Vagina (tissue), 2 donors: ENCODE measurements at places on chromosomes 7 and 10. TPM values are rescaled to one million over a fixed set of nuclear protein-coding genes. Genes with fewer than 3 reads are reported as not detected.

- no peak overlapping the region for H3K4me3 ChIP-seq
- H3K36me3 ChIP-seq: no peaks in the 10 kb centered on the region
- no peaks in the 10 kb centered on the region for H3K27me3 ChIP-seq
- no peak for DNase-seq
- H3K4me1 ChIP-seq: peaks cover 45% of the 10 kb centered on the region
Observed at GRCh38 chr7:77327067-77327931, 88.8 kb downstream of the GSAP start.

DNA sequence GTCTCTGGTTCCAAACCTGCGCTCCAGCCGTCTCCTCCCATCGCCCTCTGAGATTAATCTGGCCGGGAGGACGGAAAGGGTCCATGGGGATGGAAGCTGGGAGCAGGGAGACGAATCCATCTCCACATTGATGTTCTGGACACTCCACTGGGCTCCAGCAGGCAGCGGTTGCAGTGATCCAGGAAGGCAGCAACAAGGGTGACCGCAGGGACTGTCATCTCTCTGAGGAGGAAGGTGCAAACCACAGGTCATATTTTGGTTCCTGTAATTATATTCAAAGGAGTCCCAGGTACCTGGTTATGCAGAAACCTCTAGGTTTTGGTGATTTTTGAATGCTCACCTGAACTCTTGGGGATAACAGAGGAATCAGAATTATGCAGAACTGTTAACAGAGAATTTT lies 54.8 kb downstream of the EVX1 start:
- no peak for DNase-seq
- no peaks in the 10 kb centered on the region for H3K4me1 ChIP-seq
- no peak overlapping the region for H3K4me3 ChIP-seq
- H3K27ac ChIP-seq: no peak overlapping the region

- no peaks in the 10 kb centered on the region for H3K27me3 ChIP-seq
- no peaks in the 10 kb centered on the region for H3K36me3 ChIP-seq
- no peak for DNase-seq
Observed at GRCh38 chr7:156461881-156462665, 178.5 kb upstream of the RNF32 start.

GRCh38 chr7:106818736-106819135 lies 46.3 kb upstream of the PIK3CG start:
- no peak overlapping the region for H3K27ac ChIP-seq
- no peak overlapping the region for H3K4me3 ChIP-seq
- H3K27me3 ChIP-seq: no peaks in the 10 kb centered on the region
- H3K36me3 ChIP-seq: no peaks in the 10 kb centered on the region
- no peaks in the 10 kb centered on the region for H3K4me1 ChIP-seq

- H3K4me1 ChIP-seq: peaks cover 7% of the 10 kb centered on the region
- no peak overlapping the region for H3K27ac ChIP-seq
- no peaks in the 10 kb centered on the region for H3K27me3 ChIP-seq
- H3K36me3 ChIP-seq: no peaks in the 10 kb centered on the region
- DNase-seq: no peak
- no peak overlapping the region for H3K4me3 ChIP-seq
Observed at GRCh38 chr10:58641095-58641531, 128.4 kb downstream of the BICC1 start.

DNA sequence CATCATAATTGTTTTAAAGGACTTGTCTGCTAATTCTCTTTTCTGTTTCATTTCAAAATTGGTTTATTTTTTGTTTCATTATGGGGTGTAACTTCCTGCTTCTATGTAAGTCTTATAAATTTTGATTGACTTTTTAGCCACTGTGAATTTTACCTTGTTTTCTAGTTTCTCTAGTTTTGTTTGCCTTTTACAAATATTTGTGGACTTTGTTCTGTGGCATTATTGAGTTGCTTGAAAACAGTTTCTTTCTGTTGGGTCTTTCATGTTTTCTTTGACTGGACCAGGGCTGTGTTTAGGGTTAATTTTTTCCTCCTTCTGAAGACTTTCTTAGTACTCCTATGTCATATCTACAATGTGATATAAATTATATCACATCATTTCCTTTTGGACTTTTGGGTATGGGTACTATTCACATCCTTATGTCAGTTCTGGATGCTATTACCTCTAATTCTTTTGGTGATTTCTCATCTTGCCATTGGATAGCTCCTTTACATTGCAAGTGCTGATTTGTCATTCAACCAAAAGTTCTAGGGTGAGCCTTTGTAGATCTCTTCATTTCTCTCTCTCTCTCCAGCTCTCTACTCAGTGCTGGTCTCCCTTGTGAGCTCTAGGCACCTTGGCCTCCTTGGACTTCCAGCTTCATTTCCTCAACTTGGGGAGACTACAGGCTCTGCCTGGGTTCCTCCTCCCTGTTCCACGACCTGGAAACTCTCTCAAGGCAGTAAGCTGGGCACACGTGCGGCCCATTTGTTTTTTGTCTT lies 36.9 kb downstream of the MLLT10 start:
- no peaks in the 10 kb centered on the region for H3K27me3 ChIP-seq
- H3K4me1 ChIP-seq: peaks cover 21% of the 10 kb centered on the region

DNA sequence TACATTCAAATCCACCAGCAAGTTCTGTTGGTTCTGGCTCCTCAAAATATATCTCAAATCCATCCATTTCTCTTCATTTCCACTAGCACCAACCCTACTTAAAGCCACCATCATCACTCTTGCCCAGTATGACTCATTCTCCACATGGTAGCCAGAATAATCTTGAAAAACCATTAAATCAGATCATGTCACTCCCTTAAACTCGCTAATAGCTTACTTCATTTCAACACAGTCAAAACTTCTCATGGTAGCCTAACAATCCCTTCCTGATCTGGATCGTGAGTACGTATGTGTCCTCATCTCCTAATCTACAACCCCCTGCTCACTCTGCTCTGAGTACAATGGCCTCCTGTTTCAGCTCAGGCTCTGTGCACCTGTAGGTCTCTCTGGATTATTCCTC lies 8.7 kb downstream of the EPC1 start:
- H3K27ac ChIP-seq: no peak overlapping the region
- H3K36me3 ChIP-seq: no peaks in the 10 kb centered on the region
- DNase-seq: no peak
- H3K27me3 ChIP-seq: no peaks in the 10 kb centered on the region

GRCh38 chr7:131560061-131560460 lies 3.6 kb upstream of the PODXL start:
- H3K27me3 ChIP-seq: no peaks in the 10 kb centered on the region

- DNase-seq: no peak
- H3K36me3 ChIP-seq: no peaks in the 10 kb centered on the region
- no peak overlapping the region for H3K4me3 ChIP-seq
- peaks cover 39% of the 10 kb centered on the region for H3K27me3 ChIP-seq
- H3K4me1 ChIP-seq: peaks cover 26% of the 10 kb centered on the region
Observed at GRCh38 chr10:100731407-100732240, 13.8 kb upstream of the PAX2 start.

DNA sequence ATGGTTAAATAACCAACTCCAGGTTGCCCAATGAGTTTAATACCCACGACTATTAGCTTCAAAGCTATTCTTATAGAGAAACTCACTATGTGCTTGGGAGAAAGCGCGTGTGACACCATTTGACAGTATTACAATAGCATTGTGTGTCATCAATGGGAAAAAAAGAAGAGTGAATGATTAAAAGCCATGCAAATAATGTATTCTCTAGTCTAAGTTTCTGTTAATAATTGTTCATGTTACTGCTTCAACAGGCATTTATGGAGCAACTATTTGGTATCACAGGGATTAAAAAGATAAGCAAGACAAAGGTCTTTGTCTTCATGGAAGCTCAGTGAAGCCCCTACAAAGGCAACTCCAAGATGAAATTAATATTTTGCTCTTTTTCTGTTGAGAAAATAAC lies 47.2 kb downstream of the CAV1 start:
- no peaks in the 10 kb centered on the region for H3K36me3 ChIP-seq
- DNase-seq: no peak
- peaks cover 9% of the 10 kb centered on the region for H3K4me1 ChIP-seq

- peaks cover 28% of the 10 kb centered on the region for H3K4me1 ChIP-seq
- H3K27me3 ChIP-seq: no peaks in the 10 kb centered on the region
- no peak for DNase-seq
- peak overlapping the region; percentile 65 for H3K4me3 ChIP-seq
- H3K27ac ChIP-seq: no peak overlapping the region
- no peaks in the 10 kb centered on the region for H3K36me3 ChIP-seq
Observed at GRCh38 chr7:117324960-117325359, 2.1 kb upstream of the WNT2 start.

GRCh38 chr10:23343591-23344240 lies 881 bp downstream of the C10orf67 start:
- peaks cover 7% of the 10 kb centered on the region for H3K4me1 ChIP-seq
- DNase-seq: no peak
- peak overlapping the region; percentile 49 for H3K4me3 ChIP-seq
- H3K27ac ChIP-seq: no peak overlapping the region

DNA sequence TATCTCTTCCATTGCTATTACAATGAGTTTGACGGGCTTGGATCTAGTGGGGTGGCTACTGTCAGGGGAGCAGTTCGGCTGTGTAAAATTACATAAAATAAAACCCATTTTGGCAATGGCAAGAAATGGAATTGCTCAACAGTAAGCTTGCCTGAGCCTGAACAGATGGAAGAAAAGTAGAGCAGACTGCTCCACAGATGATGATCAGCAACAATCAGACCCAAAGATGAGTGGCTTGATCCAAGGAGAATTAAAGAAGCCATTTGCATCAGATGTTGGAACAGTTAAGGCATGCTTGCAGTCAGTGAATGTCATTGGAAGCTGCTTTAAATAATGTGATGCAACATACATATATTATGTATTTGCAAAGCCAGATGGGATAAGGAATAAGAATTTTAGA lies 256.6 kb upstream of the SMIM30 start:
- no peak for DNase-seq
- no peaks in the 10 kb centered on the region for H3K27me3 ChIP-seq
- H3K4me1 ChIP-seq: no peaks in the 10 kb centered on the region
- no peak overlapping the region for H3K4me3 ChIP-seq
- no peak overlapping the region for H3K27ac ChIP-seq
- H3K36me3 ChIP-seq: no peaks in the 10 kb centered on the region

DNA sequence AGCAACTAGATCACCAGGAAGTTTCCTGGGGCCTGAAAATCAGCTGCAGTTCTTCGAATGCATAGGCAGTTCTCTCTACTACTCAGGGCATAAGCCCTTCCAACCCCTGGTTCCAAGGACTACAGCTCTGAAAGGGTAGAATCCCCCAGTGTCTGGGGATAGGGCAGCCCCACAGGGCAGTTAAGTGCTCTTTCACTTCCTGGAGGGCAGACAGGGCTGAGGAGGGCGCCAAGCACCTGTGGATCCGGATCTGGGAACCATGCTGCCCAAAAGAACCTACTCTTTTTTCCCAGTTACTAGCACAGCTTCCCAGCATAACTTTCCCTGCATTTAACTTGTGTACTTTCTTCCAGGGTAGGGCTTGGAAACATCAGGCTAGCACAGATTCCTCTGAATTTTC lies 41.1 kb downstream of the CXCL12 start:
- H3K27me3 ChIP-seq: no peaks in the 10 kb centered on the region
- peaks cover 22% of the 10 kb centered on the region for H3K4me1 ChIP-seq
- H3K36me3 ChIP-seq: no peaks in the 10 kb centered on the region
- no peak for DNase-seq
- H3K27ac ChIP-seq: no peak overlapping the region

DNA sequence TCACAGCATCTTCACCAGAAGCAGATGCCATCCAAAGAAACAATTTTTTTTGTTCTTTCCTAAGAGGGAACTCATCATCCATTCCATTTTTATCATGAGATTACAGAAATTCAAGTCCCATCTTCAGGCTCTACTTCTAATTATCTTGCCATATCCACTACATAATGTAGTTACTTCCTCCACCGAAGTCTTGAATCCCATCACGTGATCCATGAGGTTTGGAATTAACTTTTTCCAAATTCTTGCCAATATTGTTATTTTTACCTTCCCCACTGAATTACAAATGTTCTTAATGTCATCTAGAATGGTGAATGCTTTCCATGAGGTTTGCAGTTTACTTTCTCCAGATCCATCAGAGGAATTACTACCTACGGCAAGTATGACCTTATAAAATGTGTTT lies 1014.7 kb upstream of the LRRN3 start:
- H3K4me3 ChIP-seq: no peak overlapping the region
- no peaks in the 10 kb centered on the region for H3K36me3 ChIP-seq
- no peak overlapping the region for H3K27ac ChIP-seq

DNA sequence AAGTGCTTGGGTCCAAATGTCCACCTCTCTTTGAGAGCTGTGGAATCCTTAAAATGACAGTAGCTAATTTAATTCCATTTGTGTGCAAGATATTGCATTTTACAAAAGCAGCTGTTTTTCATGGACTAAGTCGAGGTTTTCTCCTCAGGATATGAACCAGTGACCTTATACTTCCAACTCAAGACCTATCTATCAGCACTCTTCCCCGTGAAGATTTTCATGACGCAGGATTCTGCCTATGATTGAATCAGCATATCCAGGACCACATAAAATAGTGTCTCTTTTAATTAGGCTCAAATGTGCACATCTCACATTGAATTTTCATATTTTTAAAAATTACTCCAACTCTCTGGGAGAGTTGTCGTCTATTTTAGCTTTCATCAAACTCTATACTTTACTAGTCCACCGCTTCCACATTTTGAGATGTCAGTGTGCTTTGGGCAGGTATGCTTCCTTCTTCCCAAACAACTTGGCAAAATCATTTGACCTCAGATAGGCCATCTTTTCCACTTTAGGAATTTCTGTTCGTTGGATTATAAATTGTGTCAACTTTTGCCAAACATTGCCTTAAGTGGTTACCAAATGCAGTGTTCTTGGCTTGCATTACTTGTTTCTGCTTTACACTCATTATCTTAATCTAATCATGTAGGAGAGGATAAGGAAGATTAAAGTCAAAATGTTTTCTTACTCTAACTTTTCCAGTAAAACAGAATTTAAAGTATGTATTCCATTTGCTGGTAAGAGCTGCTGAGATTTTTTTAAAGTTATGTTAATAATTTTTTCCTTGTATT lies 39.4 kb downstream of the SEMA3A start:
- no peaks in the 10 kb centered on the region for H3K36me3 ChIP-seq
- no peaks in the 10 kb centered on the region for H3K27me3 ChIP-seq
- DNase-seq: no peak
- no peak overlapping the region for H3K27ac ChIP-seq

The CACNB2 gene
- 12.8 TPM for total RNA-seq

The NKX2-3 gene
- total RNA-seq: not detected

The TRPV5 gene
- total RNA-seq: not detected

The MRLN gene
- total RNA-seq: not detected

The GTF2IRD1 gene
- total RNA-seq: 33.6 TPM

The SLC18A3 gene
- total RNA-seq: 0.49 TPM

The TMEM213 gene
- not detected for total RNA-seq

The ZDHHC4 gene
- total RNA-seq: 36.3 TPM

The FOXP2 gene
- 29.7 TPM for total RNA-seq

The MGMT gene
- 16.0 TPM for total RNA-seq

The AGBL3 gene
- 4.9 TPM for total RNA-seq
